ENCODE measurements at places on chromosomes 5 and 9.

- no peak for DNase-seq
Measured at GRCh38 chr9:81653240-81653639, 36.1 kb downstream of the TLE1 start.

DNA sequence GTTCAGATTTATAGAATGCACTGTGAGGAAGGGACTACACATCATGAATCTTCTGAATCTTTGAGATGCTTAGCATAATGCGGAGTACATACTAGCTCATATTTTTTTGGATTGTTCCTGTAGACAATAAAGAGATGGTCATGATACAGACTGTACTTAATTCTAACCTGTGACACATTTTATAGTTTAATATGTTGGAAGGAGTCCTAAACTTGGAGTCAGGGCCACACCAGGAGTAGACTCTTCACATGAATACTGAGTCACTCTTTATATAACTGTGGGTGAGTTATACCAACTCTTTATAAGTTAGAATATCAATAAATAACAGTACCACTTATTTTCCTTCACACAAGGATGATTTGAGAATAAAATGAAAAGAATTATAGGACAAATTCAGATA is 16.9 kb downstream of the C9orf85 start:
- no peak for DNase-seq

DNA sequence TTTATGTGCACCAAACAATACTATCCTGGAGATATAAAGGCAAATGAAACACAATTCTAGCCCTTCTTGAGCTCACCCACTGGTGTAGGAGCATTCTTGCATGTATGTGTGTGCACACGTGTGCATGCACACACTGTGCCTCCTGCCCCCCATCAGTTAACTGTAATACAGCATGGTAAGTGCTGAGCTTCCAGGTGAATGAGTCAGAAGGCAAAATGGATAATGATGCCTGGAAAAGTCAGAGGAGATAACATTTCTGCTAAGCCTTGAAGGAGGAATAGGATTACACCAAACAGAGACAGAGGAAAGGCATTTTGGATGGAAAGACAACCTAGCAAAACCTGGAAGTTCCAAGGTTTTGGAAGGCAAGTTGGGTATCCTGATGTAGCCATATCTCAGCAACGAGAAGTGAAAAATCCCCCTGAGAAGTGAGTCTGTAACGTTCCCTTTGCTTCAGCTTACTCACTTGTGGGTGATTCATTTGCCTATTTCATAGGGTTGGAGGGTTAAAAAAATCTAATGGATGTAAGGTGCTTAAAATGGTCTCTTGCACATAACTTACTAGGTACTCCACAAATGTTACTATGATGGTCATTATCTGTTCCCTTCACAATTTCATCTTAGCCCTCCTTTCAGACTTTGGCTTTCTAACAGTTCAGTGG is 101.4 kb upstream of the STC2 start:
- no peak for DNase-seq

DNA sequence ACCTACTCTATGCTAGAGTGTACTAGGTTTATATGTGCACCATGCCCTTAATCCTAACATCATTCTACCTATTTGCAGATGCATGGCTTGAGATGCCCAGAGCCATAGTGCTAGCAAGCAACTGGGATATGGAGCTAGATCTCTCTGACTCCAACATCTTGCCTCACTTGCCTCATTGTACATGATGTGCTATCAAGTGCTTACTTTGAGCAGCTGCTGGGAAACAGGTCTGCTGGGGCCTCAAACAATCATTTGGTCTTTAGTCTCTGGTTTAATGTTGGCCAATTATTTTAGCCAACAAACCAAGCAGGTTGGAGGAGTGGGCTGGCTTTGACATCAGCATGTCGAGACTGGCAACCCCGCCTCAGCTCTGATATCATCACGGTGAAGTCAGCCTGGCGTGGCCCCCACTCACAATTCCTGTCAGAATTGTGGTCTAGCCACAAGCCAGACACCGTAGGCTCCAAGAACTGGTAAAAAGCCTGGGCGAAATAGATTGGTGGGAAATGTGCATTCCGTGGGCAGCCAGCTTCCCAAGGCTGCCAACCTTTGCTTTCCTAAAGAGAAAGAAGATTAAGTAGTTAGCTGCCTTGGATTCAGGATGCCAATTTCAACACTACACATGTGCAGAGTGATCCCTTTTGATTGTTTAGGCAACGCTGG is 21.1 kb upstream of the GAS1 start:
- DNase-seq = no peak

DNA sequence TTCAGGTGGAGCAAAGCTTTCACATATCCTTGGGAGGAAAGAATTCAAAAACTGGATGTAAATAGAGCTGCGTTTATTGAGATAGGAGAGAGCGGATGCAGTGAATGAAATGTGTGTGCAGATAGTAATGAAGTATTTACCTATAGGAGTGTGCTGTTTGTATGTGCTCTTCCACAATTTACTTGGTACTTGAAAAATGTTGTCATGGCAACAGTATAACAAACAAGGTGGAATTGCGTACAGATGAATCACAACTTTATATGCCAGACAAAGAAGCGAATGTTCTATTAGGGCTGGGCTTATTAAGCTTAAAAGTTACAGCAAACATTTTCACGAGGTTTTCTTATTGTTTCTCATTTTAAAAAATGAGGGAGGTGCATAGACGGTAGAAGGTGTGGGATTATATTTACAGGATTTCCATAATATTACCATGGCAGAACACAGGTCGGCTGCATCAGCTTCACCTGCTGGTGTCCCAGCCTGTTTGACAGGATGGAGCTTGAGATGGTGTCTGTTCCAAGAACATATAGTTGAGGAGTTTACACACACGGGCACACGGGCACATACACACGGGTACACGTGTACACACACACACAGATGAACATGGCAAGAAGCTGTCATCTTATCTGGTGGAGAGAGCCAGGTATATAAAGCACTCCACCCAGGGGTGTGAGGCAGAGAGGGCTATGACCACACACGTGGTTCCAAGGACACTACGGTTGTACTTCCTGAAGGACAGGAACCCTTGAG is 155.7 kb downstream of the RMI1 start:
- no peak for DNase-seq

DNA sequence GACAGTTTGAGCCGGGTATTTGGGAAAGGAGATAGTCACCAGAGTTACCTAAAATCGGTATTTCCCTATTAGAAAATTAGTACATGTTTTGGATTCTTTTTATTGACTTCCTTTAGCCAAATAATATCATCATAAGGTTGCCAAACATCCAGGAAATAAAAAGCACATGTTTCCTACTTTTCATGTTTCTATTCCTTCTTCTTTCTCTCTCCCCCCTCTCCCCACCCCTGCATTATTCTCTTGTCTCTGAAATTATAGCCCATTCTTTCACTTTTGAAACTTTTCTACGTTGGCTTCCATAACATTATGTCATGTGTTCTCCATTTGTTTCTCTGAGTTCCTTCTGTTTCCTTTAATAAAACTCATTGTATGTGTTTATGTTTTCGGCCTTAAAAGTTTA is 161.9 kb downstream of the ALDH1A1 start:
- no peak for DNase-seq

DNA sequence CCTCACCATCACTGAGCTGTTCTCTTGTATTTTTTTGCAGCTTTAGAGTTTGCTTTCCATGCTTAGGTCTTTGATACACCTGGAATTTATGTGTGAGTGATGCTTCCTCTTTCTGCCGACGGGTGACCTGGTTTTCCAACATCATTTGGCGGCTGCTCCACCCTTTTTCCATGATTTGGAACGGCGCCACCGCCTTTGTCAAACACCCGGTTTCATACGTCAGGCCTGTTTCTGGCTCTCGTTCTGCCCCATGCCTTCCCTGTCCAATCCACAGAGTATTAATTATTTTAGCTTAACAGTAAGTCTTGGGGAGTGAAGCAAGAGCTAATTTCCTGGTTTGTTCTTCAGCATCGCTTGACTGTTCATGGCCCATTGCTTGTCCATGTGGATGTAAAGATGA is 30.2 kb downstream of the CACNA1B start:
- no peak for DNase-seq

GRCh38 chr9:123807251-123807650 is 122.7 kb downstream of the DENND1A start:
- no peak for DNase-seq

GRCh38 chr5:65548281-65548680 is 14.7 kb downstream of the CENPK start:
- DNase-seq = no peak

GRCh38 chr5:179008667-179009066 is 13.5 kb upstream of the GRM6 start:
- no peak for DNase-seq

DNA sequence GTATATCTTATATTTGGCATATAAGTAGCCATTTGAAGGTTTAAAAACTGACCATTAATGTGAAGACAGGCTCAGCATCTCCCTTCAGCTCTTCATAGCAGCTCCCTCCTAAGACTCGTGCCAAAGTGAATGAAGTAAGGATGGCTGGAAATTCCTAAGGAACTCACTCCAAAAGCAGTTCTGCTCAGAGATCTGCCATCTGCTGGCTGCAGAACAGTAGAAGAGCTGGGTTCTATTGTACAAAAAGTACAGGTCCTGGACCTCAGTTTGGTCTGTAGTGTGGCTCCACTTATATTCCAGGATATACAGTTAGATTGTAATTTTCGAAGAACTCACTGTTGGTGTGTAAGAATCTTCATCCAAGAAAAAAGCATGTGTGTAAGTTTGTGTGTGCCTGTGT is 104.9 kb upstream of the RUSC2 start:
- no peak for DNase-seq

- DNase-seq = no peak
Measured at GRCh38 chr5:169944115-169944514, 36.2 kb downstream of the INSYN2B start.

DNA sequence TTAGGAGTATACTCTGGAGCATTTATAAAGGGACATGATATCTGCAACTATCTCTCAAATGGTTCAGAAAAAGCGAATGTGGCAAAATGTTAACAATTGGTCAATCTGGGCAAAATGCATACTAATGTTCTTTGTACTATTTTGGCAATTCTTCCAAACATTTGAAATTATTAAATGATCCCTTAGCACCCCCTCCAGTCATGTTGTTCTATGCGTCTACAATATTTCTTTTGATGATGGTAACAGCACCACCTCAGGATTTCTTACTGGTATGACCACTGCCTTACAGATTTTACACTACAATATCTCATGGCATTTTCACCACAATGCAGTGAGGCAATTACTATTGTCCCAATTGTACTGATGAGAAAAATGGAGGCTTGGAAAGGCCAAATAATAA is 52.9 kb upstream of the TRIO start:
- no peak for DNase-seq

DNA sequence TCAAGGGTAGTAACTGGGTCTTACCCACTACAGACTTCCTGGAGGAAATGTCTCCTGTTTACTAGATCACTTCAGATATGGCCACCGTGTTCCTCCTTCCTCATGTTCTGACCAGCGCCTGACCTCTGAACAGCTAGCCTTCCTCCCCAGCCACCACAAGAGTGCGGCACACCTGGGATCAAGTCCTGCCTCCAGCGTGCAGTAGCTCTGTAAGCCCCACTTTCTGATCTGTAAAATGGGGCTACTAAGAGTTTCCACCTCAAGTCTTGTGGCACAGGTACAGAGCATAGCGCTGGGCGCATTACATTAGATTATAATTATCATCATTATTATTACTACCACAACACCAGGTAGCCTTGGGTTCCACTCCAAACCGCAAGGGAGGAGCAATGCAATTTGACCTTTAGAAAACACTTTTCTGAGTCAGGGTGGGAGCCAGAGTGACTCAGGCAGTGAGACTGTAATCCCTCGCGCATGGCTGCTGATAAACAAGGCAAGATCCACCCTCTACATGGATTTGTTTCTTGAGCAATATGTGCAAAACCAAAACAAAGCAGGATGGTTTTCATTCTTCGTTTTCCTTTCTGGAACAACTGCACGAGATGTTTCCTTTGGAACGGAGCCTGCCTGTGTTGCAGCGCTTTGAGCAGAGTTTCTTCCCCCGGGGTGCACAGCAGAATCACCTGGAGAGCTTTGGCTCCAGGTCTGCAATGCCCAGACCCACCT is 65.0 kb upstream of the ANGPTL2 start:
- DNase-seq = no peak

DNA sequence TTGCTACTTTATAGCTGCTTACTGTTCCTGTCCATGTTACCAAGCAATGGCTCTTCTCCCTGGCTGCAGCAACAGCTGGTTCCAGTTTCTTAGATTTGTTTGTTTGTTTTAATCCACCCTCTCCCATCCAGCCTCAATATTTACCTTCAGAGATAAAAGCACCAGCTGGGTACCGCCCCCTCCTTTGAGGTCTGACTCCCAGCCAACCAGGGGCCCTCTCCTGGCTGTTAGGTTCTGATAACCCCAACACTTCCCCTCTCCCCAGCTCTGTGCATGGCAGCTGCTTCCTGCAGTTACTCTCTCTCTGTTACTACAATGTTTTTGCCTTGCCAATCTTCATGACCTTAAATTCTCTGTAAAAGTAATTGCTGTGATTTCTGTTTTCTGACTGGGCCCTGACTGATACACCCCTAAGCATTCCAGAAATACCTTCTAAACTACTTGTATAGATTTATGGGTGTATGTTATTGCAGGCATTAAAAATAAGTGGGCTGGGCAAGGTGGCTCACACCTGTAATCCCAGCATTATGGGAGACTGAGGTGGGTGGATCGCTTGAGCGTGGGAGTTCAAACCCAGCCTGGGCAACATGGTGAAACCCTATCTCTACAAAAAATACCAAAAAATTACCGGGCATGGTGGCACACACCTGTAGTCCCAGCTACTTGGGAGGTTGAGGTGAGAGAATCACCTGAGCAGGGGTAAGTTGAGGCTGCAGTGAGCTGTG is 2.6 kb upstream of the GCNT1 start:
- DNase-seq = no peak

All from DMS 273 treated with DMSO at 0.1 percent for 48 hours (cell line).